Neural progenitor cell (in vitro differentiated cells): ENCODE measurements at places on chromosomes 2 and 18.
A peak's percentile ranks its signal among the peaks of the same experiment; 100 is the strongest.

DNA sequence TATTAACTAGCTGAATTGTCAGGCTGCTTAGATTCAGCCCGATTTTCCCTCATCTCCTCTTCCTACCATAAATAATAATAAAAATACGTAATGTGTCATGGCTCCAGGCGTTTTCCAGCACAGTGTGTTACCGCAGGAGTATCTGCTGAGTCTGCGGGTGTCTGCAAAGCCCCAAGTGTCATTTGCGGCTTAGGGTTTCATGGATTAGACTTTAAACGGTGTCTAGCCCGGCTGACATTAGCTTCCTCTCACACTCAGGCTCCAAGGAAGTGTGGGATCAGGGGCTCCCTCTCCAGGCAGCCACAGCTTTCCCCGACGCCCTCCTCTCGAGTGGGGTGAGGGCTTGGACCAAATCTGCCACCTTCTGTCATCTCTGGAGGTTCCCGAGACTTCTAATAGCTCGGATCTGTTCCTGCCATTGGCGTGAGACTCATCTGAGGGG lies 14.1 kb upstream of the HOXD1 start:
- peak; percentile 55 for DNase-seq

DNA sequence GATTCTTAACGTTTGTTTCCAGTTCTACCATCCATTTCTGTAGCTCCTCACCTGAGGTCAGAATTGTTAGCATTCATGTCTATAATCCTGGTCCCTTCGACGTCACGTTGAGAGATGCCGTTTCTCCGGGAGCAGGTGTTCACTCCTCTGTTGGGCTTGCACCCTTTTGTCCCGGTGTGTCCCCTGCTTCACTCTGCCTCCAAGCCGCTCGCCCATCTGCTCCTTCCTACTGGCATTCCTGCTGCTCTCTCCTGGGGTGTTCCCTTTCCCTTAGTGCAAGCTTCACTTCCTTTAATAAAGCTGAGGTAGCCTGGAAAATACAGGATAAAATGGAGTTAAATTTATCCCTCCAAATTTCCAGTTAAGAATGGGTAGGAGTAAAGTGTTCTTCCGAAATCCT lies 61.9 kb upstream of the CABYR start:
- DNase-seq: no peak

DNA sequence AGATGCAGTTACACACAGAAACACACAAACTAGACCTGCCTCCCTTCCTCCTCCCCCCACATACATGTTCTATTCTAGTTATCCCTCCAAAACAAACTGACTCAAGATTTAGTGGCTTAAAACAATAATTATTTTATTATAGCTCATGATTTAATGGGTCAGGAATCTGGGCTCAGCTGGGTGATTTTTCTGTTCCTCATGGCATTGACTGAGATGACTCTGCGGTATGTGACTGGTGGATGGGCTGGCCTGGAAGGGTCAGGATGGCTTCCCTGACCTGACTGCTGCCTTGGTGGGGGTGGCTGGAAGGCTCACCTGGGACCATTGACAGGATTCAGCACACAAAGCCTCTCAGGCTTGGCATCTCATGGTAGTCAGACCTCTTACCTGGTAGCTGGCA lies 33.7 kb upstream of the NTSR2 start:
- no peak for DNase-seq

- DNase-seq: no peak
These were observed 658.9 kb upstream of the NXPH2 start for GRCh38 chr2:139439100-139439499.

DNA sequence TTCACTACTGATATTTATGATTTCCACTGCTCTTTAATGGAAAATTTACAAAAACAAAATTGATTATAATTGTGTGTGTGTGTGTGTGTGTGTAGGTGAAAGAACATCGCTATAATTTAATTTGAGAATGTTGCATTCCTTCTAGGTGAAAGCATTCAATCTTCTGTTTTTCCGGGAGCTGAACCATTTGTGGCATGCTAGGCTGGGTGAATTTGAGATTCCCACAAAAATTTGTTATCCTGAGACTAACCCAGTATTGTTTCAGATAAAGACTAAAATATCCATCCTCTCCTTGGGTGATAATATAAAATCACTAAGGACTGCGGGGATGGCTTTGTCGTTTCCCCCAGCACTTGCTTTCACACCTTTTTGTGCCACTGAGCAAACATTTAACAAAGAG lies 911.2 kb upstream of the PIK3C3 start:
- no peak for DNase-seq

GRCh38 chr2:30770816-30771576 lies 36.2 kb downstream of the CAPN13 start:
- no peak for DNase-seq

- DNase-seq: no peak
These were observed 1779.7 kb upstream of the CELF4 start for GRCh38 chr18:39345321-39345720.

DNA sequence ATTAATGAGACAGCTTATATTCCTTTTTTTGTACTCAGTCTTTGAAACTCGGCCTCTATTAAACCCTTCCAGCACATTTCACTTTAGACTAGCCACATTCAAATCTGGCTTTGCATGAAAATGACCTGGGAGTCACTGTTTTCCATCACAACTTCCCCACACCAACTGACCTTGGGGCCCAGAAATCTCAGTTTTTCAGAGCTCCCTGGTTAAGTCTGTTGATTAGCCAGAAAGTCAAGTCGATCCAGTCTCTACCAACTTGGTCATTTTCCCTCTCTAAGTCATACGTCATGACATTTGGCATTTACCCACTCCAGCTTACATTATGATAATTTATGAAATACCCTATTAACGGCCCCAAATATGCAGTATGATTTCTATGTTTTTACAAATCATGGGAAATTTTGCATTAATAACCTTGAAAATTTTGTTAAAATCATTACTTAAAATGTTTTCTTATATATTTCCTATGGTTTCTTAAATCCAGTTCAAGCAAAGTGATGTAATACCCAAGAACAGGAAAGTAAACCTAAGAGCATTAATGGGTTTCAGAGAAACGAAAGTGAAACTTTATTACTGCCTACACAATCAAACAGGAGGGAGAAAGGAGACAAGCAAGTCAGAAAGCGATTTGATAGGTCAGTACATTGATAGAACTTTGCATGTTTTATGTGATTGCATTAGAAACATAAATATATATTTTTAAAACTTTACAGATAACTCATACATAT lies 77.1 kb downstream of the SPATS2L start:
- no peak for DNase-seq

DNA sequence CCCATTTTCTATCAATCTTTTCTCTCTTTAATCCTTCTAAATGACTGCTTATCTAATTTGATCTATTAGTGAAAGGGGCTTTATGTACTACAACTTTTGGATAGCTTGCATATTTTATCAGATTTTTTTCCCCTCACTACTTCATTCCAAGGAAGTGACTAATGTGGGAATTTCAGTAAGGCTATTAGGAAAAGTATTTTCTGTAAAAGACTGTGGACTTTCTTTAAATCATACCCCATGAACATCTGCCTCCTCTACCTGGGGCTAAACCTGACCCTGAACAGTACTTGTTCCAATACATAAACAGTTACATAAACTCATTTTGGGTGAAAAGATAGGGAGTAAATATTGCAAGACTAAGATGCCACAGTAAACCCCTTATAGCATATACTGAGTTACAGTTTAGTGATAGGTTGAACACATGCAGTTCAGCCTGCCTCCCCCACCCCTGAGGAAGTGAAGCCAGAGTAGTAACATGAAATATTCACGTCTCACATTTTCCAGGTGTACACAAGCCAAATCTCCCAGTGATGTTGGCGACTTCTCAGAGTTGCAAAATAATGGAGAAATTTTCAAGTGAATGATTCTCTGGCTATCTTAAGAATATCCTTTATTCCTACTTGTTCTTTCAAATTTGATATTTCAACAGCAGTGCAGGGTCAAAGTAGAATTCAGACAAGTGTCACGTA lies 590.9 kb upstream of the ZEB2 start:
- no peak for DNase-seq

DNA sequence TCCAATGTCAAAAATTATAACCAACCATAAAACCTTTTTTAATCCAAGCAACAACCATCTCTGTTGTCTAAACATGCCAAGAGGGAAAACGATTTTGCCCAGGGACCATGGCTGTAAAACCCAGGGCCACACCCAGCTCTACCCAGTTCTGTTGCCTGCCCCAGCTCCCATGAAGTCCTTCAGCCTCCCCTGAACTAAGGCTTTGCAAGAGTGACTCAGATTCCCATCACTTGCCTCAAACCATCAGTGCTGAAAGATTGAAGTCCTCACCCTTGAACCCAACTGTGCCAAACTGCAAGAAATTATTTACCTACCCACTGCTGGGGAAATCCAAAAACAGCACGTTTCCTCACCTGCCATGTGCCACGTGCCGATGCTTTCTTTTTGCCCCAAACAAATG lies 102.5 kb downstream of the TFCP2L1 start:
- DNase-seq: no peak

- DNase-seq: no peak
These were observed 46.7 kb upstream of the SERPINE2 start for GRCh38 chr2:224085811-224086210.

DNA sequence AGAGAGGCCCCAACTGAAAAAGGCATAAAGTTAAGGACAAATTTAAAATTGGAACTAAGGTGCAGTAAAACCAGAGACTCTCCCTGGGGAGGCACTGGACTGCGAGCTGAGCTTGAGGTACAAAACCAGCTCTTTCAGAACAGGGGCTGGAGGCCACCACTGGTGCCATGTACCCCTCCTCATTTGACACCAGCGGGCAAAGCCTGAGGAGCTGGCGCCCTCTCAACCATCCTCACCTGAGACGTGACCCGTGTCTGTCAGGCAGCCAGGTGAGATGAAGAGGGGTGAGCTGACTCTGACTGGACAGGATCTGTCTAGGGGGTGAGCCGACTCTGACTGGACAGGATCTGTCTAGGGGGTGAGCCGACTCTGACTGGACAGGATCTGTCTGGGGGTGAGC lies 68.5 kb downstream of the TMEM18 start:
- DNase-seq: peak; percentile 0

DNA sequence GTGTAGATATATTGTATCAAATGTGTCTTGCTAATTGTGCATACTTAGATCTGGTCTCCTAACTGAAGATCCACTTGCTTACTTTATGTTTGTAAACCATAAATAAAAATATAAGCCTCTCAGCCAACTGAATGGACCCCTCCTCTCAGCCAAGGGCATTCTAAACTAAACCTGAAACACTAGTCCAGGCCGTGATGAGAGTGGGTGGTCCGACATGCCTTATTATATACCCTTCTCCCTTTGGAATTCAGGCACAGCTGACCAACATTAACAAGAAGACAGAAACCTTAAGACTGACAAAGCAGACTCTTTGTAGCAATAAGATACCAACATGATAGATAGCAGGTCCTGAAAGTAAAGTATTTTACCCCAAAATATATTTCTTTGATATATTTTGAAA lies 64.3 kb upstream of the PLA2R1 start:
- no peak for DNase-seq

DNA sequence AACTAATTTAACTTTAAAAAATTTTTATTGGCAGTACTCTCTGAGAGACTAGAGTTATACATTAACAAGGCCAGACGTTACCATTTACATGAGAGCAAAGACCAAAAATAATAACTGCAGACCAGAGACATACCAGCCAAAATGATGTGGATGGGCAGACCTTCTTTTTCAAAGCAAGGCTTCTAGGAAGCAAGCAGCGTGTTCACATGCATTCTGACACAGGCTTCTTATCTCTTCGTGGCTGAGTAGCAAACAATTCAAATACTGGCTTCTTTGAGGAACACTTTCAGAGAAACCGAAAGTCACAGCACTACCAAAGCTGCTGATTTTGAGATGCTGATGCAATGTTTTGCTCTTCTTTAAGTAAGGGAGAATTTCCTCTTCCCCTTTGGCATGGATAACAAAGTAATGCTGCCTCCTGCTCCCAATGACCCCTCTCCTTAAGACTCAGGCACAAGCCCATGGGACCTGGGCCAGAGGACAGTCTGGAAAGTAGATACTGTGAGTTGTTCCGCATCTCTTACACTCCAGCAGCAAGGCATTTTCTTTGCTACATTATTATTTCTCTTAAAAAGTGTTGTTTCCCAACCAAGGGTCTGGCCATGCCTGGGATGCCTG lies 181.9 kb downstream of the MREG start:
- DNase-seq: no peak

GRCh38 chr2:170905864-170906263 lies 23.2 kb upstream of the GORASP2 start:
- peak; percentile 22 for DNase-seq

DNA sequence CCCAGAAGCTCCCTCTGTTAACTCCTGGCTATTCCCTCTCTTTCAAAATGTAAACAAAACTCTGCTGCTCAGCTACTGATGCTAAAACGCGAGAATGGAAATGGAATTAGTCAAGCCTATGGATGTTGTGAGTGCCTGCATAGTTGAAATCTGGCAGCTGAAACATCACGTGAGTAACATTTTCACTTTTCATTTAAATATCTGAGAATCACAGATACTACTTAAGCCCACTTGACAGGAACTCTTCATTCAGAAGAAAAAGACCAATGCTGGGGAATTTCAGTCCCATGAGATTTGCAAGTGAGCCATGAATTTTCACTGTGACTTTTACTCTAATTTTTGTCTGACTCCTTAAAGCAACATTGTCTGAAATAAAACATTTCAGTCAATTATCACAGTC lies 215.3 kb upstream of the SESTD1 start:
- no peak for DNase-seq

- DNase-seq: no peak
These were observed 19.7 kb upstream of the IL18R1 start for GRCh38 chr2:102335871-102336366.

DNA sequence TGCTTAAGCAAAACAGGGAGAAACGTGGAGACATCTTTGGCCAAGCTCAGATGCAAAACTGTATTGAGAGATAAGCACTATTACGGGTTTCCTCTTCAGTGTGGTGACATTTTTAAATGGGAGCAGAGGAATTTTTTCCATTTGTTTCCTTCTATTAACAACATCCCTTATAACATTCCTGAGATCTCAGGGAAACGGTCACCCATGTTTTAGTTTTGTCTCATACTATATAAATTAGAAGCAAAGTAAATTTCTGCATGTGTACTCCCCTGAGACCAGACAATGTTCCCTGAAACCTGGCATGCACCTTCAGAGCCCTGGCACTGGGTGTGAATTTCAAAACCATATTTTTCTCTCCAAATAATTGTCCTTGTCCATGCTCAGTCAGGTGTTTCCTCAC lies 57.6 kb upstream of the RNF152 start:
- no peak for DNase-seq

DNA sequence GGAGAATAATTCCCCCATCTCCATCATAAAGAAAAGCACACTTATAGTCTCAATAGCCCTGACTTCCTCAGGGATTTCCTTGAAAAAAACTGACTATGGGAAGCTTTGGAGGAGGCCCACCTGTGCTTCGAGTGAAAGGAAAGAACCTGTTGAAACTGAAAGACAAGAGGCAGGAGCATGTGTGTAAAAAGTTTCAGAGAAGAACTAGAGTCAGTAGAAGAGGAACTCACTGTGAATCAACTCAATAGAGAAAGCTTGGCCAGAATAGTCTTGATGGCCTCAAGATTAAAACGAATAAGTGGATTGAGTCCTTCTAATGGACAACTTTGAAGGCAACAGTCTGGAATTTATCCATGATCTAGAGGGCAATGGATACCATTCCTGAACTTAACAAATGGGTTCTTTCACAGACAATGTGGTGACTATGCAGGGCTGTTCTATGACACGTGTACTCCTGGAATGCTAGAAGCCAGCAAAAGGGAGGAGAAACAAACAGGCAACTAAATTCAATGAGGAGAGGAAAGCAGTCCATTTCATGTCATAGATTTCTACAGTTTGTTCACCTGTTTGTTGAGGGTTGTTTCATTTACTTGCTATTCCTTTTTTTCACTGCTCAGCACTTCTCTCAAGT lies 442.3 kb downstream of the GRB14 start:
- DNase-seq: no peak
